ENCODE measurements at places on chromosomes 5 and 9.

GRCh38 chr5:88707216-88707965 lies 175.6 kb downstream of the MEF2C start:
- DNase-seq: no peak

DNA sequence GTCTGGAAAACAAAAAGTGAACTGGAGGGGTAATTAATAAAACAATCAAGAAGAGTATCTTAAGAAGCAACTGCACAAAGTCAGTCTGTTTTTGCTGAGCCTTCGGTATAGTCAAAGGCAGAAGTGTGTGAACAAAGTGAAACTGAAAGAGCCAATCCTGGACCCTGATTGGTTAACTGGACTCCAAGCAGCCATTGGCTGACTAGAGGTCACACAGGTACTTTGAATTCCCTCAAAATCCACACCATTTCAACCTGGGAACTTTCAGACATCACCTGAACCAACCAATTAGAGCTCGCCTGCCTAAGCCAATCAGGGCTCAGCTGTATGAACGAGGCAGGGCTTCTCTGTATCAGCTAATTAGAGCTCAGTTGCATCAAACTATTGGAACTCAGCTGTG lies 286.7 kb downstream of the TLE4 start:
- peak; percentile 9 for DNase-seq

DNA sequence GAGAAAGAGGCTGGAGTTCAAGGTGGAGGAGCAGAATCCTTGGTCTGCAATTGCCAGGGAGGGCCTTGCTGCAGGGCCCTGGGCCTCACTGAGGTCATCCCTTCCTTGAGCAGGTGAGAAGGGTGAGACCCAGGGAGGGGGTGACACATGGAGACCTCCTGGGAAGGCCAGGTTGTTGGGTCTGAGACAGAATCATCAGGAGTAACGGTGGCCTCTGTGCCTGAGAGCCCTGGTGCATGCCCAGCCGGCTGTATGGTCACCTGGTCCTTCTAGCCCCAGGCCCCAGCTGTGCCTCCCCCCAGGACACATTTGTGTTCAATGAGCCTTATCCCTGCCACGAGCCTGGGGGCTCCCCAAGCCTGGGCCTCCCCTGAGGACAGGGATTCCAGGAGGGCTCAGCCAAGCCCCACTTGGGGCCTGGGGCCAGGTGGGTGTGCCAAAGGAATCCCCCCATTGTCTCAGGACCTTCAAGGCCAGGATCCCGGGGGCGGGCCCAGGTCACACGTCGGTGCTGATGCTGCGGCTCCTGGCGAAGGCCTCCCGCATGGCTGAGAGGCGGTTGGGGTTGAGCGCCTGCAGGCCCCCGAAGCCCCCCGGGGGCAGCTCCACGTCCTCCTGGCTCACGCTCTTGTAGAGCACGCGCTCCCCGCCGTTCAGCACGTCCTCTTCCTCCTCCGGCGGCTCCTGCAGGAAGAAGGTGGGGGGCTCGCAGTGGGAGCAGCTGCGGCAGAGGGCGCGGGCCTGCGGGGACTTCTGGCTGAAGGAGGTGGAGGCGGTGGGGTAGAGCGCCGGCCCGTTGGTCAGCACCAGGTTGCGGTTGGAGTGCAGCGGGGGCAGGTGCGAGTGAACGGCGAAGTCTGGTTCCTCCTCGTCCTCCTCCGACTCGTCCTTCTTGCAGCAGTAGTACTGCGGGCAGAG lies 30.4 kb downstream of the FAM163B start:
- no peak for DNase-seq

GRCh38 chr9:137028263-137029057 lies 423 bp upstream of the ABCA2 start:
- DNase-seq: peak; percentile 35

DNA sequence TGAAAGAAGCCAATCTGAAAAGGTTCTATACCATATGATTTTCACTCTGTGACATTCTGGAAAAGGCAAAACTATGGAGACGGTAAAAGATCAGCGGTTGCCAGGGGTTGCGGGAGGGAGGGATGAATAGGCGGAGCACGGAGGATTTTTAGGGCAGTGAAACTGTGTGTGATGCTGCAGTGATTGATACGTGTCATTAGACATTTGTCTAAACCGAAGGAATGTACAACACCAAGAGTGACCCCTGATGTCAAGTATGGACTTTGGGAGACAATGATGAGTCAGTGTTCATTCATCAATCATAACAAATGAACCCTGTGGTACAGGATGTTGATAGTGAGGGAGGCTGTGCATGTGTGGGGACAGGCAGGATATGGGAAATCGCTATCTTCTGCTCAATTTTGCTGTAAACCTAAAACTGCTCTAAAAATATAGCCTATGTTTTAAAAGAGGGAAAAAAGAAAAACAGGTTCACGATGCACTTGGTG lies 34.4 kb downstream of the ERGIC1 start:
- DNase-seq: peak; percentile 84

All from iris pigment epithelial cell (primary cell).